ENCODE measurements at places on chromosomes 2 and 18. TPM values are rescaled to one million over a fixed set of nuclear protein-coding genes. Genes with fewer than 3 reads are reported as not detected.

GRCh38 chr18:32025744-32026143, 7.1 kb downstream of the RNF125 start:
- DNase-seq: no peak

DNA sequence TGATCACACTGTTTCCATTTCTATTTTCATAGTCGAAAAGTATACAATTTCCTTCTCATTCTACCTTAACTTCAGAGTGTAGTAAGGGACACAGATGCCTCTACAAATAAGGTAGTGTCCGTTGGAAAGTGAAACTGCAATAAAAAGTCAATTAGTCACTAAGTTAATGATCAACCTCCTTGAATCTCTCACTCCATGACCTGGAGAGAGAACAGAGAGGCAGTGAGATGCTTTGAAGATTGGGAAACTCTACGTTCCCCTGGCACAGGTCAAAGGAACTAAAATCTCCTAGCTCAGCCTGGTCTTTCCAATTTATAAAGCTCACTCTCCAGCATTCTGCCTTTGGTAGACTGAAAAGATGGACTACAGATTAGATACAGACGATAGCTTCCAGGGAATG, 153.8 kb upstream of the ACAA2 start:
- no peak for DNase-seq

Gene CFAP65
- total RNA-seq: not detected

DNA sequence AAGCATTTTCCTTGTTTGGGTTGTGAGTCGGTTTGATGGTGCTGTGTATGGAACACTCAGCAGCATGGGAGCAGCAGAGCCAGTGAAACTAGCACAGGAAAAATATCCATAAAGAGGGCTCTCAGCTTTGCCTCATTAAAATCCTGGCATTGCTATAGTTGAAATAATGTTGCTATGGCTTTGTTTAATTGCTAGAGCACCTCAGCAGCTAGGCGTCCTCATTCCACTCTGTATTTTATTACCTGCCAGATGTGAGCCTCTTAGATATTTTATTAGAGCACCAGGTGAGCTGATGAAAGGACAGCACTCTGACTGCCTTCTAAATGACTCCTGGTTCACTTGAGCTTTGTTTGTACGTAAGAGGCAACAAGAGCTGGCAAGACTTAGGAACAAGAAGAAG, 232.4 kb downstream of the MTX2 start:
- no peak for DNase-seq

DNA sequence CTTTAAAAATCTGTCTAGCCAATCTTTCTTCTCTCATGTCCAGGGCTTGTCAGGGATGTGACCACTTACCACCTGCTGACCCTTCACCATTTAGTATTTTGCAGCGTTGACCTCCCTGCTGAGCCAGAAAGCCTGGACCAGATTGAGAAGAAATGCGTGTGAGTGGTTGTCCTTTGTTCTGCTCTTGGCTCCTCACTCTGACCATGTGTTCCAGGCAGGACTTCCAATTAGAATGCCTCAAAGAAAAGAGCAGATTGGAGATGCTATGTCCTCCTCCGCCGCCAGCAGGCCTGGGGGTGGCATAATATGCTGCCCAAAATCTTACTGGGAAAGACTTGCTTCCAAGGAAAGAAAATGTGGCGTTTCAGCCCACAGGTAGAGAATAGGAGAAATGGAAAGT, 894.1 kb downstream of the SLC4A3 start:
- no peak for DNase-seq

GRCh38 chr2:128442053-128442751, 123.5 kb upstream of the HS6ST1 start:
- no peak for DNase-seq

Gene SMC6
- total RNA-seq: 20.7 TPM

GRCh38 chr18:61822879-61823278, 69.9 kb downstream of the RNF152 start:
- no peak for DNase-seq

DNA sequence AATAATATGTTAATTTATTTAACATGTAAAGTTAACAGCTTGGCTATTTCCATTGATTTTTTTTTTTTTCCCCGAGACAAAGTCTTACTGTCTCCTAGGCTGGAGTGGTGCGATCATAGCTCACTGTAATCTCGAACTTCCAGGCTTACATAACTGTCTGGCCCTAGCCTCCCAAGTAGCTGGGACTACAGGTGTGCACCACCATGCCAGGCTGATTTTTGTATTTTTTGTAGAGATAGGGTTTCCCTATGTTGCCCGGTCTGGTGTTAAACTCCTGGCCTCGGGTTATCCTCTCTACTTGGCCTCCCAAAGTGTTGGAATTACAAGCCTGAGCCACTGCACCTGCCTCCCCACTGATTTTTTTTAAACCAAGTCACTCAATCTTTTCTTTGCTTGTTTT, 32.5 kb upstream of the KLHL14 start:
- no peak for DNase-seq

DNA sequence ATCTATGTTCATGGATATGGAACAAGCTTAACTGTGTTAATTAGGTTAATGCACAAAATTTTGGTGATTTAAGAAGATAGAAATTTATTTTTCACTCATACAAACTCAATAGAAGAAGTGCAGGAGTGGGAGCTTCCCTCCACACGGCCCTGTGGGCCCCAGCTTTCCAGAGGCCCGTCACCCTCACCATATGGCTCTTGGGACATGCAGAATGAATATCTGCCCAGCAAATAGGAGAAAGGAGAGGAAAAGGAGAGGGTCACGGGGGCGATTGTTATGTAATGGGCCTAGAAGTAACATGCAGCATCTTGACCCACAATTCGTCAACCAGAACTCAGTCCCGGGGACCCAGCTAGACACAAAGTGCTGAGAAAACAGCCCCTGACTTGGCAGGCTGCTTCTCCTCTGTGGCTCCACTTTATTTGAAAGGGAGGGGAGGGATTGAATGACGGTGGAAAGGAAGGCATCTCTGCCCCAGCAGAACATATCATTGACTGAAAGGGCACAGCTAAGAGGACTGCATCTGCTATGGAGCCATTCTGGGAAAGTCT, 648.2 kb upstream of the ID2 start:
- DNase-seq: no peak

DNA sequence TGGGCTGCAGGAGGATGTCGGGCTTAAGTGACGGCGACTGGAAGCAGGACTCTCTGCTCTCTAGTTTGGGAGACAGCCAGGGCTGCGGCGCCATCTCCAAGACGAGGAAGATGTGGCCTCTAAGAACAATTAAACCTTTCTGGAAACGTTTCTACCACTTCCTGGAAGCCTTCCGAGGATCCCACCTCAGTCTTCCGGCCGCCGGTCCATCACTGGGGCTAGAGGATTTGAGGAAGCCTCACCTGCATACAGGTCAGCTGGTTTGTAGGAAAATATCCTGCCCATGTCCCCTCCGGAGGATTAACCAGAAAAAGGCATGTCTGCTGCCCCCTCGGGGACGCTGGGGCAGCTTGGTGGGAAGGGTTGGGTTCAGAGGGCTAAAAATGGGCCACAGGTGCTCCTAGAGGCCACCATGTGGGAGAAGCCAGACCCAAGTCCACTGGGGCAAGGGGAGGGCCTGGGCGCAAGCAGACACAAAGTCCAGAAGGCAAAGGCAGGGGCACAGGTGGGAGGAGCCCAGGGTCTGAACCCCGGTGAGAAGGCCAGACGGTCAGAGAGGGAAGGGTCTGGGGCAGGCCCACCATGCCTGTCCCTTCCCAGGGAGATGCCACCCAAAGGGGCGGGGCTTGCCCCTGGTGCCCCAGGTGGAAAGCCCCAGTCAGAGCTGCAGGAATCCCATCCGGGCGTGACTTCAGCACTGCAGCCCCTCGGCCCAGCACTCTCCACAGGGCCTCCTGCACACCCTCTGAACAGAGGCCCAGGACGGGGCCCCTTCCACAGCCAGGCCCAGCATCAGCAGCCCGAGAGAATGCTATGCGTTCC, 82.2 kb upstream of the ID2 start:
- no peak for DNase-seq

DNA sequence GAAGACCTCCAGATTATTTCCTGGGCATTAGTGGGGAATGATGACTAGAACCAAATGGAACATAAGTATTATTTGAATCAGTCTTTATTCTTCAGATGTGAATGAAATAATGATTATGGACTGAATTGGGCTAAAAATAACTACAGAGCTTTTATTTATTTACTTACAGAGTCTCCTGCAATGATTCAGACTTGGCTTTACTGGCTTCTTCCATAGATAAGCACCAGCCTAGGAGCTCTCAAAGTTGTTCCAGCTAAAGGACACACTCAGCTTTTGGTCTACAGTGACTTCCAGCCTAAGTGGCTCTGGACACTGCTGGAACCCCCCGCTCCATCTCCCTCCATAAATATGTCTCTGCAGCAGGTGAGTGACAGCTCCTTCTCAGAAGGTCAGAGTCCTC, 24.3 kb upstream of the ARHGAP25 start:
- DNase-seq: no peak

Gene PJVK
- total RNA-seq: 2.1 TPM

DNA sequence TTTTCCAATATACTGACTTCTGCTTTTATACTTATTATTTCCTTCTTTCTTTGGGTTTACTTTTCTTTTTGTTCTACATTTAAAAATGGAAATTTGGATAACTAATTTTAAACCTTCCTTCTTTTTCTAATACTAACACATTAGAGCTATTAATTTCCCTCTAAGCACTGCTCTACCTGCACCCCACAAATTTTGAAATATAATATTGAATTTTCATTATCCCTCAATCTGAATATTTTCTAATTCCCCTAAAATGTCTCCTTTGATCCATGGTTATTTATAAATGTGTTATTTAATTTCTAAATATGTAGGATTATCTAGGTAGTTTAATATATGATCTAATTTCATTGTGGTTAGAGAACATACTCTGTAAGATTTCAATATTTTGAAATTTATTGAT, 63.4 kb upstream of the LGALSL start:
- DNase-seq: no peak

- DNase-seq: no peak
Measured at GRCh38 chr2:12709207-12709522, 7.6 kb upstream of the TRIB2 start.

Gene CDK5R2
- total RNA-seq: not detected

GRCh38 chr18:70781860-70782453, 493.1 kb downstream of the SOCS6 start:
- peak; percentile 42 for DNase-seq

DNA sequence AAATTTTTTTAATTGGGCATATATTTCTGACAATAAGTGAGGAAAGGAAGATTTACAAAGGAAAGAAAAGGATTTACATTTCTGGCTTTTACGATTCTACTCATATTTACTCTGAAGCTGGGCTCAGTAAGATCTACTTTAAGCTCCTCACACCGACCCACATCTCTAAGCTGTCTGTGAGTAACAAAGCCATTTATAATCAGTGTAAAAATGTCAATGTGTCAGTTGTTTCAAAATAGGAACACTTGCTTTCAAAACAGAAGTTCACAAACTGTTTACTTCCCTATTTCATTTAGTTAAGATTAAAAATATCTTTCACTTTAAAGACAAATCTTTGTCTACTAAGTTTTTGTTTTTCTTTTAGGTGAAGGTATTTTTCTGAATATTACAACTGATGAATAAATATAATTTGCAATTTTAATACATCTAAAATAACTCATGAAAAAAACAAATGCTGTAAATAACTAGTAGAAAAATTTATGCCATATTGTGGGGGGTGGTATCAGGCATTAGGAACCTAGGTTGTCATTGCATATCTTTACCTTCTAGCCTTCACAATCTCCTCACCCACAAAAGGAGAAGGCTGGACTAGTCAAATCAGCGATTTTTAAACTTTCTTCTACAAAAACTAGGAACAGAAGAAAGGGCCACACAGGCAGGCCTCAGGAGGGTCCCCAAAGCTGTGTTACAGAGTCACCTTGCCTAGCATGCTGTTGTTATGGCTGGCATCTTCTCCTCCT, 64.5 kb downstream of the TMEM131 start:
- no peak for DNase-seq

GRCh38 chr2:134712299-134712698, 6.5 kb downstream of the TMEM163 start:
- no peak for DNase-seq

- no peak for DNase-seq
Measured at GRCh38 chr2:42601076-42601475, 32.6 kb downstream of the MTA3 start.

GRCh38 chr2:231318954-231319353, 76.6 kb upstream of the B3GNT7 start:
- DNase-seq: no peak

- DNase-seq: no peak
Measured at GRCh38 chr2:13876491-13877037, 756.0 kb upstream of the LRATD1 start.

DNA sequence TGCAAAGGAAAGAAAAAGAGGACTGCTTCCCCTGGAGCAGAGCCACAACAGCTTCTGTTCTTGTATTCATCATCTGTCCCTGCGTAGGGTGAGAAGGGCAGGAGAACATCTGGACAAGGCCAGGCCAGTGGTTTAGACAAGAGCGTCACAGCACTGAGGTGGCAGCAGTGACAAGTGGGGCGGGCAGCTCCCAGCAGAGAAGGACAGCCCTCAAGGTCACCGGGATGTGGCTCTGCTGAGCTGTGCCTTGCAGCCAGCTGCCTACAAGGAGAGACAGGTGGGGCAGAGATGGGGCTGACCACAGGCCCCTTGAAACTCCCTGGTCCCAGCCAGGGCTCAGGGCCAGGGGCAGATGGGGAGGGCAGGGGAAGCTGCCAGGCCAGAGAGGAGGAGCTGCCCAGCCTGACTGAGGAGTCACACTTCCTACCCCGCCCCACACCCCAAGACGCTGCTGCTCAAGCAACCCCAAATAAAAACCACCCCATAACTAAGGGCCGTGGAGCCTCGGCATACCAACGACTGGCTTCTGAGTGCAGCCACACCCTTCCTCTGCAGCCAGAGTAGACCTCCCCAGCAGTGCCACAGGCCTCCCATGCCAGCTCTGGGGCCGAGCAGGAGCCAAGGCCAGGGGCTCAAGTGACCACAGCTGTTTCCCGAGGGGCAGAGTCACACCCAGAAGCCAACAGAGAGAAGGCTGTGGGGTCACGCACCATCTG, 5.4 kb downstream of the RAB11FIP5 start:
- DNase-seq: no peak

Gene MALL
- 0.34 TPM for total RNA-seq

DNA sequence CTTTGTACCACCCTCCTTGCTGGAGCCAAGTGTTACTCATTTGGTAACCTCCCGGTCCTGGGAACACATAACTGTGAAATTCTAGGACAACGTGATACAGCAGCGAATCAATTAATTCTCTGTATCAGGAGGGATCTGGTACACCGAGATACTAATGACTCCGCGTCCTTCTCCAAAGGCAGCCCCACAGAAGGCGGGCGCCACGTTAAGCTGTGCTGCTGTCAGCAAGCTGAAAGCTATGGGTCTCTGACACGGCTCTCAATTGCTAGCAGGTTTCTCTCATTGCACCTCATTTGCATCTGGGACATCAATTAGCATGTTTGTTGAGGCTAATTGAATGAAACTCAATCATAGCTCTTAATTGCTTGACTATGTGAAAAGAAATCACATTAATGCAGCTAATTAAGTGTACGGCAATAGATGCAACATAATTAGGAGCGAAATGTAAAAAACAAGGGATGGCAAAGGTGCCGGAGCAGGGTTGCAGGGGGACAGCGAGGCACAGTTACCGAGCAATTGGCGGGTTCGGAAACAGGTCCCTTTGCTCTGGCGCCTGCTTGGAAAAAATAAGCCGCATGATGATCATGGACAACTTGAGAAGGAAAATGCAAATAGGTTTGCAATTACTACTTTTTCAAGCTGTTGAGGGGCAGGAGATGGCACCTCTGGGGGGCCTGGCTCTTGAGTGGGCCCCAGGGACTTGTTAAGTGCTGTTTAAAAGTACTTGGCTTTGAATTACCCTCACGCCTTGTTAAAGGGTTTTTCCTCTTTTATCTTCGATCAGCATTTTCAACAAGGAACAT, 264.2 kb downstream of the GBX2 start:
- no peak for DNase-seq

Gene CDH19
- total RNA-seq: not detected
